ENCODE measurements at places on chromosomes 6 and 20.
A peak's percentile ranks its signal among the peaks of the same experiment; 100 is the strongest.

GRCh38 chr6:43997345-43997677 is 129.9 kb downstream of the MRPL14 start:
- DNase-seq, result no peak

DNA sequence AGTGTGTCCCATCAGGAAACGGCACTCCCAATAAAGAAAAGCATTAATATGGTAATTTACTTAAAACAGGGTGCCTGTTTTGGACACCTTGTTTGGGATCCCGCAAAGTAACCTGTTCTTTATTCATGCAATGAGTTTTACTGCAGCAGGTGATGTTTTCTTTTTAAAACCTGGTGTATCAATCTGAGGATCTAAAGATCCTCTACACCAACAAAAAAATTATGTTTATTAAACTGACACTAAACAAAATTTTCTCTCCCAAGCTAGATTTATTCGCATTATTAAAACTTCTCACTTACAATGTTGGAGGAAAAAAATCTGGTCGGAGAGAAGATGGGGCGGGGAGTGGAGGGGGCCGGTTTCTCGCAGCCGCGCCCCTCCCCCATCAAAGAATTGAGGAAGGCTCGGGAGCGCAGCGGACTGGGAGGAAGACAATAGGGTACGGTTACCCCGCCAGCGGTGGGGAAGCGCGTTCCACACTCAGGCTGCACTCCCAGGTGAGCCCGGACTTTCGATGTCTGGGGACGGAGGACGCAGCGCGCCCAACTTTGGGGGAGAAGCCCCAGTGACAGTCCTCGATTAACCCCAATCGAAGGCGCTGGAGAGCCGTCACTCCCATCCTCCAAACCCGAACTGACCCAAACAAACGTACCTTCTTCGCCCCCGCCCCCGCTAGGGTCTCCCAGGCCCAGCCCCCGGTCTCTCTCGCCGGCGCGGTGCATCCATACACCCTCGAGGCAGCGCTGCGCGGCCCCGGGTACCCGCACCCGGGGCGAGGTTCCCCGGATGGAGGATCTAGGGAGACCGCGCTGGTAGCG is 1.3 kb downstream of the CD24 start:
- no peak for DNase-seq

DNA sequence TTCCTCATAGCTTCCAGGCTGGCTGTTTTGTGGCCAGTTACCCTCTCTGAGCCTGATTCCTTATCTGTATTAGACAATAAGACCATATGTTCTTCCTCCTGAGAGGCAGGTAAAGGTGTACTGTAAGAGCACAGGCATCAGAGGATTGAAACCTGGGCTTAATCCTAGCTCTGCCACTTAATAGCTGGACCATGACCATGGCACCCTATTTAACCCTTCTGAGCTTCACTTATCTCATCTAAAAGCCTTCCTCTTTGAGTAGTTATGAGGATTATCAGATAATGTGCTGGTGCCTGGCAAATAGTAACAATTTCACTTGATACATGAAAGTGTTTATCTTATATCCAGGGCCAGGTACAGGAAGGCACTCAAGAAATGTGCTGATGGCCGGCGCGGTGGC is 34.9 kb downstream of the BCL2L1 start:
- no peak for DNase-seq

DNA sequence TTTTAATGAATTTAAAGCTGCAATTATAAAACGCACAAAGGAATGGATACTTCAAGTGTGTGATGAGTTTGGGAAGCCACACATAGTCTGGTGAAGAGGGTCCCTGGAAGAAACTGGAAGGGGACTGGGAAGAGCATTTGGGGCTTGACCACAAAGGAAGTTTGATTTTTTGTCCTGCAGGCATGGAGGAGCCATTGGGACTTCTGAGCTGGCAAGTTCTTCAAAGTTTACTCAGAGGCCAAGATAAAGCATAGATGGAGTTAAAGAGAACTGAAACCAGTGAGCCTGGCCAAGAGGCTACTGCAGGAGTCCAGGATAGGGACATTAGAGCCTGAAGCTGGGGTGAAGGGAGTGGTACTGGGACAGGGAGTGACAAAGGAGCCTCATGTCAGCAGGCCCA is 95.0 kb downstream of the AIG1 start:
- DNase-seq, result no peak

DNA sequence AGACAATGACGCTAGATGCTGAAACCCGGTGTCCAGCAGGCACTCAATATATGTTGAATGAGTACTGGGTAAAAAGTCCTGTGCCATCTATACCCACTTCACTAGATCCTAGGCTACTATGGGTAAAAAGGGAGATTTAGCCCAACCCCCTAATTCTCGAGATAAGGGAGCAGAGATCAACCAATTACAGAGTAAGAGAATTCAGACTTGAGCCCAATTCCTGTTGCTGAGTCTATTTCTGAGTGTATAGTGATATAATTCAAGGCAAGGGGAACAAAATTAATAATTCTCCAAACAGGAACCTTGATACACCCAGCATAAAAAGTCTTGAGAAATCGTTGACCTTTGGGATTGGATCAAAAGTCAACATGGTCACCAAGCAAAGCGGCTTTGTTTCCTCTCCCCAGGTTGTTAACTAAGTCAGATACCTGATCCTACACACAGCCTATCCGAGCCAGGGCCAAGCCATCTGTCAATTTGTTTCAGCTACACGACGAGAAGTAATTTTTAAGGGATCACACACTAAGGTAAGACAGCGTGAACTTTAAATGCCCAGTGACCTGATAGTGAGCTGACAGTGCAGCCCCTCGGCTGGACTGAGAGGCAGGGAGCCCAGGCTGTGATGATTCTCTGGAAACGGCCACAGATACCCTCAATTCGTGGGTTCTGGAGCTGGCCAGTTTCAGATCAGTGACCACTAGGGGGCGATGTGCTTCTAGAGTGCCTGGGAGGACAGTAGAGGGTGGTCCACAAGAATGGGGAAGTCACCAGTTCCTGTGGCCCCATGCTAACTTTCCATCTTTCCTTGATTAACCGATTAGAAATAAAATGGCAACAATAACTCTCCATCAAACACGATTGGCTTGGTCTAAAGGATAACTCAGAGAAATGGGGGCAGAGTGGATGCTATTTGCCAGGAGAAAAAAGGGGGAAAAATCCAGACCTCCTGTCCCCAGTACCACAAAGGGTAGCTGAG is 46.2 kb downstream of the SLC22A23 start:
- DNase-seq, result peak; percentile 61

DNA sequence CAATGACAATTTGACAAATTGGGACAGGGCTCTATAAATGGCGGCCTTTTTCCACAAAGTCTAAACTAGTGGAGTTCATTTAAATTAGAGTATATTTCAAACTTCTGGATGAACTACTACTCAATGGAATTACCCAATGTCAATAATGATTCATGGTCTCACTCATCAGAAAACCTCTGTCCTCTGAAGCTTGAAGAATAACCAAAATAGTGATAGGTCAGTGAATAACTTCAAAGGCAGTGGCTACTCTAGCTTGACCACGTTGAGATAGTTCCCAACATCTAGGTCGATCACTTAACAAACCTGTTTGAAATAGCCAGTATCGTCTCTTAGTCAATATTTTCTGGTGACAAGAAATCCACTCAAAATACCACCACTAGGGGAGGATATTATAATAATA is 197.6 kb downstream of the HDGFL1 start:
- no peak for DNase-seq

DNA sequence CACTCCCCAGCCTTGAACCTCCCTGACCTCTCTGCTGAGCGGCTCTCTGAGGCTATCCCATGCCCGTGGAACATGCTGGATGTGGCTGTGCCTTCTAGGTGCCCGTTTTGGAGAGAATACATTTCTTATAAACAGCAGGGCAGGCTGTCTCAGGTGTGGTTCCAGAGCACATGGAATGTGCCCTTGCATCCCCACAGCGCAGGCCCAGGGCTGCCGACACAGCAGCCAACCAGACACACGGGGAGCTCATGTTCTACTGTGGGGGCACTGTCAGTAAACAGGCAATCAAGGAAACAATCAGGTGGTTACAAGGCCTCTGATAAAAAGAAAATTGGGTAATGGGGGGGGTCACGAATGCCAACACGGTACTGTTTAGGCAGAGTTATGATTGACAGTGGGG is 30.8 kb downstream of the FOXC1 start:
- DNase-seq, result no peak

DNA sequence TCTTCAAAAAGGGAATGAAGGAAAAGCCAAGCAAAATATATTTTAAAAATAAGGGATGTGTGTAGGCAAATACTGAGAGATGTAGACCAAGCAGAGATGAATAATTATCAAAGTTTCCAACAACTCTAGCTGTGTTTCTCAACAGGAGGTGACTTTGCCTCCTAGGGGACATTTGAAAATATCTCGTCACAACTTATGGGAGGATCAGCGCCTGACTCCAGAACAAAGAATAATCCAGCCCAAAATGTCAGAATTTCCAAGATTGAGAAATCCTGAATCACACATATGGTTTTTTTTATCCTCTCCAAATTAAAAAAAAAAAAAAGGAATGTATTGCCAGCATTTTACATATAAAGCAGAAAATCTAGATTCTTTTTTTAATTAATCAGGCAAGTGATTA is 241.2 kb upstream of the ZFP64 start:
- DNase-seq, result peak; percentile 75

DNA sequence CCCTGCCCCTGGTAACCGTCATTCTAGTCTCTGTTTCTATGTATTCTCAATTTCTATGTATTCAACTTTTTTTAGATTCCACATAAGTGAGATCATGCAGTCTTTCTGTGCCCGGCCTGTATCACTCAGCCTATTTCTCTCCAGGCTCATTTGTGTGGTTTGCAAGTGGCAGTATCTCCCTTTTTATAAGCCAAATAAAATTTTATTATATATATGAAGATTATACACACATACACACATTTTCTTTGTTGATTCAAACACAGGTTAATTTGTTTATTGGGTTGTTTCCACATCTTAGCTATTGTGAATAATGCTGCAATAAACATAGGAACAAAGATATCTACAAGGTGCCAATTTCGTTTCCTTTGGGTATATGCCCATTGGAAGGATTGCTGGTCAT is 571.7 kb downstream of the DHX35 start:
- DNase-seq, result no peak

- DNase-seq, result no peak
These were observed 37.3 kb downstream of the KCNB1 start for GRCh38 chr20:49445176-49445575.

DNA sequence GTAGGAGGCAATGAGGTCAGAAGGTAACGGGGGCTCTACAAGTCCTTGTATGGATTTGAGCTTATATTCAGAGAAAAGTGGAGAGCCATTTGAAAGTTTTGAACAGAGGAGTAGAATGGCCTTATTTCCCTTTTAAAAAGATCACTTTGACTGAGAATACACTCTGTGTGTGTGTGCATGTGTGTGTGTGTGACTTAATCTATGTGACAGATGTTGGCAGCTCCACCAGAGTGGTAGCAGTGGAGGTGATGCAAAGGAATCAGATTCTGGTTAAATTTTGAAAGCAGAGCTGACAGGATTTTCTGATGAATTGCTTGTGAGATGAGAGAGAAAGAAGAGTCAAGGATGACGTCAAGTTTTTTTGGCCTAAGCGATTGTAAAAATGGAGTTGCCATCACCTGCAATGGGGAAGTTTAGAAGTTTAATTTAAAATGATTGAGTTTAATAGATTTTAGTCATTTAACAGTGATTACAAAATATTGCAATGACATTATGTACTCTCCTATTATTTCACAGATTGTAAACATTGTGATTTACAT is 172.2 kb upstream of the HEY2 start:
- DNase-seq, result no peak

DNA sequence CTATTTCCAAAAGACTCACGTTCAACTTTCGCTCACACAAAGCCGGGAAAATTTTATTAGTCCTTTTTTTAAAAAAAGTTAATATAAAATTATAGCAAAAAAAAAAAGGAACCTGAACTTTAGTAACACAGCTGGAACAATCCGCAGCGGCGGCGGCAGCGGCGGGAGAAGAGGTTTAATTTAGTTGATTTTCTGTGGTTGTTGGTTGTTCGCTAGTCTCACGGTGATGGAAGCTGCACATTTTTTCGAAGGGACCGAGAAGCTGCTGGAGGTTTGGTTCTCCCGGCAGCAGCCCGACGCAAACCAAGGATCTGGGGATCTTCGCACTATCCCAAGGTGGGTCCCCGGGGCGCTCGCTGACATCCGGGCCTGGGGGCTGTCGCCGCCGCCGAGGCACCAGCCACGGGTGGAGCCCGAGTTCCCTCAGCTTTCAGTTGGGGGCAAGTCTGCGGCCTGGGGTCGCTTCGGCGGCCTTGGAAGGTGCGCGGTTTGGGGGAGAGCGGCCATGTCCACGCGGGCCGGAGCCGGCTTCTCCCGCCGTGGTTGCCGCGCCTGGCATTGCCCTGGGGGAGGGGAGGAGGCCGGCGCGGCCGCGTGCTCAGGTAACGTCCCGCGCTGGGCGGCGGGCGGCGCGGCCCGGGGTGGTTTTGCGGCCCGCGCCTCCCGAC is 429 bp downstream of the AMD1 start:
- DNase-seq, result peak; percentile 26

- no peak for DNase-seq
These were observed 36.5 kb downstream of the TAB2 start for GRCh38 chr6:149354009-149354408.

GRCh38 chr20:3678198-3678597 is 3.6 kb downstream of the ADAM33 start:
- DNase-seq, result no peak

DNA sequence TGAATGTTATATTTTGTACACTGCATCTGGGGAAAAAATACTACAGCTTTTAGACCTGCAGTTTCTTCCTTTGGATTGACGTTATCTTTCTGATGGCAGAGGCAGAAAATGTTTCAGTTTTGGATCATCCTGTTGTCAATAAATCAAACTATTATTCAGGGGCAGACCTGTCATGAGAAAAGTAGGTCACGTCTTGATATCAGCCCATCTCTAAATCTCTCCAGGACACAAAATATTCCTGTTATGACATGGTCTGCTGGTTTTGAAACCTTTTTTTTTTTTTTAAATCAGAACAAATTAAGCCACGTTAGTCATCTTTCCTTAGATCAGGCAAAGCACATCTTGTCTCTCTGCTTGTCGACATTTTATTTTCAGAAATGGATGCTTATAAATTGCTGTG is 24.0 kb downstream of the IL20RA start:
- DNase-seq, result no peak

- DNase-seq, result peak; percentile 73
These were observed 162.7 kb upstream of the MARCKS start for GRCh38 chr6:113694278-113695077.

- no peak for DNase-seq
These were observed 97.7 kb downstream of the SLC16A10 start for GRCh38 chr6:111184827-111185532.

GRCh38 chr20:45999557-46000261 is 9.0 kb upstream of the MMP9 start:
- no peak for DNase-seq

Measured in fibroblast of skin of right biceps (primary cell).